Suprapubic skin (tissue), 4 donors: ENCODE measurements at places on chromosomes 13 and 19.

GRCh38 chr19:10567656-10568055, 1.1 kb downstream of the CDKN2D start:
- no peak for DNase-seq

- DNase-seq = no peak
Measured at GRCh38 chr19:50803633-50804419, 13.6 kb downstream of the ACP4 start.

DNA sequence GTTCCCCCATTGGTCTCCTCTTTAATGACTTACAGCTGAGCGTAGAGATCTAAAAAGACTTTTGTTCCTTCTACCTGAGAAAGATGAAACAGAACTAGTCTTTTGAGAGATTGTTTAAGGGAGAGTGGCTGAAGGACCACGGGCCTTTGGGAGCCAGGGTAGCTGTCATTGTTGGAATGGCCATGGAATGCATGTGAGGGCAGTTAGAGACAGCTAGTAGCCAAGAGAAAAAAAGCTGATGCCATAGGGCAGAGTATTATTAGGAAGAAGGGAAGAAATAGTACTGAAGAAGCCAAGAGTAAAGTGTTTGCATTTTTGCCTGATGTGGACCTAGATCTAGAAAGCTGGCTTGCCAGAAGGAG, 5.6 kb downstream of the ZNF507 start:
- DNase-seq = no peak

DNA sequence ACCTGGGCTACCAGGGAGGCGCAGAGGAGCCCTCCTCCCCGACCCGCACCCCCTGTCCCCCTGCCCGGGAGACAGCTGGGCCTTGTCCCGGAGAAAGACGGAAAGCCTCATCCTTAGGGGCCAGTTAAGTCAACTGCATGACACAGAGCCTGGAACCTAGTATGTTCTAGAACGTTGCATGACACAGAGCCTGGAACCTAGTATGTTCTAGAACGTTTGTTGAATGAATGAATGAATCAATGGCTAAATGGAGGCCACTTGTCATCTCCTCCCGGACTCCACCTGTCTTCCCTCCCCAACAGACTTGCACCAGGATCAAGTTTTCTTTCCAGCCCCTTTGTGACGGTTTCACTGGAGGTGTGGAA, 706 bp downstream of the SERP2 start:
- DNase-seq = no peak

DNA sequence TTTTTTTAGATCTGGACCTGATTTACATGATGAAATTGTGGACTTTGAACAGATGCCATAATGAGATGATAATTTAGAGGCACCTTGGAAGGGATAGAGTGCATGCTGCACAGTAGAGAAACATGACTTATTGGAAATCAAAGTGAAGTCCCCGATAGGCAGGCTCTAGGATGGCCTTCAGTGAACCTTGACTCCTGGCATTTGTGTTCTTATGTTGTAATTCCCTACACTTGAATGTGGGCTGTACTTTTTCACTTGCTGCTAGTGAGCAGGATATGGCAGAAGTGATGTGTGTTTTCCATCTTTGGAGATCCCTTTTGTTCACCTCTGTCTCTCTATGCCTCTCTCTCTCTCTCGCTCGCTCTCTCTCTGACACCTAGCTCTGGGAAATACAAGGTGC, 1614.6 kb downstream of the PCDH9 start:
- no peak for DNase-seq

DNA sequence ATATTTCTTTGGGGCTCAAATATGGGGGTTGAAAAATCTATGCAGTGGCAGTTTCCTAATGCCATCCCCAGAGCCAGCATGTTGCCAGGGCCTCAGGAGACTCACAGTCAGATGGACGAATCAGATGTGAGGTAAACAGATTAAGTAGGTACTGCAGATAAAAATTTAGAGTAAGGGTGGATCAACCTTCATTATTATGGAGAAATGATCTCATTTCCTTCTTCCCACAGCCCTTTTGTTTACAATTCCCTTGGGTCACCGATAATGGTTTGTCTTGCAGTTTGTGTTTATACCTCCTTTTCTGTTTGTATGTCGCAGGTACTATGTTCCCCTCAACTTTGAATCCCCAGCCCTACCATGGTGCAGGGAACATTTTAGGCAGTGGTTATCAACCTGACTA, 20.0 kb downstream of the DIAPH3 start:
- no peak for DNase-seq

GRCh38 chr13:100089465-100090032, 656 bp downstream of the PCCA start:
- no peak for DNase-seq

- no peak for DNase-seq
Measured at GRCh38 chr19:15315101-15315500, 17.2 kb downstream of the BRD4 start.

DNA sequence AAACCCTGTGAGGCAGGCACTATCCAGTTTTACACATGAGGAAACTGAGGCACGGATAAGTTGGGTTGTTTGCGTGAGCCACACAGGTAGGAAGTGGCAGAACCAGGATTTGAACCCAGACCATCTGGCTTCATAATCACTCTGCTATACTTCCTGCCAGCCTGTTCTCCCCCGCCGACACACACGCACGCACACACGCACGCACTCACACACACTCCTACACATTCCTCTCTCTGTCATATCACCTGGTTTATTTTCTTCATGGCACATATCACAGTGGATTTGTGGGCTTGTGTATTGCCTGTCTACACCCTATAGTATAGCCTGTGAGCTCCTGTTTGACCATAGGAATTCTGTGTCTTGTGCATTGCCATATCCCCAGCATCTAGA, 140.0 kb downstream of the SIPA1L3 start:
- DNase-seq = no peak

GRCh38 chr13:21973437-21974125, 302.7 kb downstream of the FGF9 start:
- no peak for DNase-seq

GRCh38 chr13:96904232-96904631, 90.0 kb downstream of the OXGR1 start:
- DNase-seq = no peak

DNA sequence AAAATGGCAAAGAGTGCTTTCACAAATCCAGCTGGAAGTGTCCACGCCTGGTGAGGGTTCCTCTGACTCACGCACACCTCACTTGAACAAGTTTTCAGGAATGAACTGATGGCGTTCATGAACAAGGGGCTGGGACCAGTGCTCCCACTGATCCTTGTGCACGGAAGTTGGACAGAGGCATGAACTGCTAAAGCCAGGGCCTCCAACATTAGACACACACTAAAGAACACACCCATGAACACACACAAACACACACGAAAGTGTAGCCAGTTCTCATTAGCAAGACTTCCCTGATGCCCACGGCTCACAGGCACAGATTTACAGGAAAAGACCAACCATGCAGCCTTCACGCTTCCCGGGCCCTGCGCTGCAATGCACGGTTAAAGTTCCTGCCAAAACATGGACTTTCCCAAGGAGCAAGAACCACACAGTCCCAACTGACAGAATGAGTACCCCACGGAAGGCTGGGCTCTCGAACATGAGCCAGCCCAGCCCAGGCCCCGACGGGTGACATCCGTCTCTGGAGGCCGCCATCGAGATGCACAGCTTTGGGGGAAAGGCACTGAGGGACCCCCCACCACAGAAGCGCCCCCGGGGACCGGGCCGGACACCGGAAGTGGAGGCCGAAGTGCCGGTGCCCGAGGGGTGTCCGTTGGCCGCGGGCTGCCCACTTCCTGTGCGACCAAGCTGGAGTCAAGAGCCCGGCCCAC, 808 bp downstream of the DNMT1 start:
- DNase-seq = peak; percentile 84

DNA sequence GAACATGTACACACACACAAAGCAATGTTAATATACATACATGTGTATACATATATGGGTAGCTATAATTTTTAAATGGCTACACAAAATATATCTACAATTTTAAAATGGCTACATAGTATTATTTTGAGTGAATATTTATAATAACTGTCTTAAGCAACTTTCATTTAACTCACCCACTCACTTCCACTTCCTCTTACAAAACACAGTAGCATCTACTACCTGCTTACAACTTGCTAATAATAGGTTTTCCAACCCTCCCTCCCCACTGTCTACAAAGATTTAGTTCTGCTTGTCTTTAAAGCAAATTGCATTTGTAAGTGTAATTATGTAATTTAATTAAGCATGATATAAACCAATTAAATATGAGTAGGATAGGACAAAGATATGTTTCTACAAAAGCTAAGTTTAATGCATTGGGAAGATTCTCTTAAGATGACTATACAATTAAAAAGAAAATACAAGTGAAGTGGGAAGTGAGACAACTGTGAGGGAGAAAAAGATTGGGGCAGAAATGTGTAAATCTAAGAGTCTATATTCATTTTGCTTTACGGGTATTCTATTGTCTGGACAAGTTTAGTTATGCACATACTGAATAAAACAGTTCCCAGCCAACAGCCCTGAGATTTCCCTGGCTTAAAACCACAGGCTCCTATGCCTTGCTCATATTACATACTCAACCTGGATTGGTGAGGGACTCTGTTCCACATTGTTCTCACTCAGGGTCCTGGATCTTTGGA, 583.1 kb downstream of the EFNB2 start:
- DNase-seq = no peak

- no peak for DNase-seq
Measured at GRCh38 chr13:83503424-83503823, 378.9 kb downstream of the SLITRK1 start.
